Stimulated activated CD8-positive, alpha-beta memory T cell treated with anti-CD3 and anti-CD28 coated beads, Interleukin-2, amount 100 ng/mL, for 1 hour (primary cell): ENCODE measurements at places on chromosomes 4 and X.
A peak's percentile ranks its signal among the peaks of the same experiment; 100 is the strongest.

GRCh38 chrX:139581068-139581467 lies 50.5 kb downstream of the F9 start:
- DNase-seq = no peak

- no peak for DNase-seq
Measured at GRCh38 chrX:7110821-7111276, 36.7 kb upstream of the STS start.

DNA sequence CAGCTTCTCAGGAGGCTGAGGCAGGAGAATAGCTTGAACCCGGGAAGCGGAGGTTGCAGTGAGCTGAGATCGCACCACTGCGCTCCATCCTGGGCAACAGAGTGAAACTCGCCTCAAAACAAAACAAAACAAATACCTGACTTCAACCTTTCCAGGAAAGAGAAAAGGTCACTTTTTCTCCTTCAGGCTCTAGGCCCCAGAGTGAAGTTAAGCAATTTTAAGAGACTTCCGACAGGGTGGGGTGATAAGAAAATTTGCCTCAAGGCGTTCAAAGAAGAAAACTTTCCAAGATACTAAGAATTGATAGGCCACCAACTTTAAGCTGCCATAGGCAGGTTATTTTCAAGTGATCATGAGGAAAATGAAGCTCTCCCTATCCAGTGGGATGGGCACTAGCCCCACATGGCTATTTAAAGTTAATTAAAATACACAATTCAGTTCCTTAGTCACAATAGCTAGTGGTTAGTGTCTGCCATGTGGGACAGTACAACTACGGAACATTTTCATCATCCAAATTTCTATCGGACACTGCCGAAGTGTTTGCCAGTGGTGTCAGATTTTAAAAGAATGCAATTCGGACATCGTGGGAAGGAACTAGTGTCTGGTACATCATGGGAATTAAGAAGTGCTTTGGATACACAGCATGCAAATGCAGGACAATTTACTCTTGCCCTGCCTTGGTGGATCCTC lies 33.0 kb downstream of the SMS start:
- no peak for DNase-seq

DNA sequence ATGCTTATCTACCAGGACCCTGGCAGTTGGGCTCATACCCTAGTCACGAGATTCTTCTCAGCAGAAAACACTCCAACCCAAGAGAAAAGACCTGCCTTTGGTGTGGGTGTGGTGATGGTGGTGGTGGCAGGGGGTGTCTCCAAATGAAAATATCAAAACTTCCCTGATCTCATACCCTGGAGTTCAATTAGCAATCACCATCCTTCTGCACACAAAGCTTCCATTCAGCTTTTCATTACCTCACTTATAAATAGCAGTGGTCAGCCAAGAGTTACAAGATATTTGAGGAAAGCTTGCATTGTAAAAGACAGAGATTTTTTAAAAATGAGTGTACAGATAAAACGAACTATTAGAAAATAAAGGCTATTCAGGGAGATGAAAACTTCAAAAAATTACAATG lies 580.8 kb upstream of the MAGEB2 start:
- no peak for DNase-seq

- no peak for DNase-seq
Measured at GRCh38 chr4:119016636-119017035, 119.0 kb upstream of the MYOZ2 start.

DNA sequence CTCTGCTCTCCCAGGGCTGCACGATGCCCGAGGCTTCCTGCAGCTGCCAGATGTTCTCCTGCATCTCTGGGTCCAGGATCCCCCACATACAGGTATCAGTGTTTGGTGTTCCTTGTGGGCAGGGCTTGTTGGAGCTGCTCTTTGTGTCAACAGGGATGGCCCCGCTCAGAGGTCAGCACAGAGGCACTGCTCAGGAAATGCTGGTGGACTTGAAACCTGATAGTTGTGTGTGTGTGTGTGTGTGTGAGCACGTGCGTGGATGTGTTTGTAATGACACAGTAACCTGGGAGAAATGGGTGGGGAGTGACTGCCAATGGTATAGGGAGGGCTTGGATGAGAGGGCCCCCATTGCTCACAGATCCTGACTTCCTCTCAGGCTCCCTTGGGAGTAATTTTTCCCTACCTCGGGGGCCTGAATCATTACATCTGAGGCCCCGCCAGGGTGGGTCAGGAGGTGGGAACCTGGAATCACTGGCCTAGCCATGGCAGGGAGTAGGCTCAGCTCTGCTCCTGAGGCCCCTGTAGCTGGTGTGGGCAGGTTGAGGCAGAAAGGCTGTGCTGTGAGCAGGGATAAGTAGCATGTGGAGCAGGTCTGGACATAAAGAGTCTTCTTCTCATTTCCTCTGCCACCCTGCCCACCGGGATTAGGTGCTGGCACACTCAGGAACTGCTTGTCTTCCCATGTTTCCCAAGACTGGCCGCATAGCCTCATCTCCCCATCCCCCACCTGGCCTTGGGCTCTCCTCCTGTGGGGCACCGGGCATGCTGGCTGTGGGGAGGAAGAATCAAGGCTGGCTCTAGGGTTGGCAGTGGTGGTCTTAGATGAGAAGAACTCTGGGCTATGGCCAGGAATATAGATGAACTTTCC lies 2.5 kb upstream of the EFNB1 start:
- DNase-seq = no peak

GRCh38 chr4:7828011-7828720 lies 111.5 kb downstream of the AFAP1 start:
- peak; percentile 13 for DNase-seq

- DNase-seq = no peak
Measured at GRCh38 chrX:45233531-45233930, 32.9 kb upstream of the DIPK2B start.

- no peak for DNase-seq
Measured at GRCh38 chr4:2583092-2583491, 46.6 kb downstream of the FAM193A start.

GRCh38 chrX:17495052-17495451 lies 120.1 kb downstream of the NHS start:
- DNase-seq = no peak

- DNase-seq = no peak
Measured at GRCh38 chrX:10660171-10660570, 39.8 kb upstream of the MID1 start.

DNA sequence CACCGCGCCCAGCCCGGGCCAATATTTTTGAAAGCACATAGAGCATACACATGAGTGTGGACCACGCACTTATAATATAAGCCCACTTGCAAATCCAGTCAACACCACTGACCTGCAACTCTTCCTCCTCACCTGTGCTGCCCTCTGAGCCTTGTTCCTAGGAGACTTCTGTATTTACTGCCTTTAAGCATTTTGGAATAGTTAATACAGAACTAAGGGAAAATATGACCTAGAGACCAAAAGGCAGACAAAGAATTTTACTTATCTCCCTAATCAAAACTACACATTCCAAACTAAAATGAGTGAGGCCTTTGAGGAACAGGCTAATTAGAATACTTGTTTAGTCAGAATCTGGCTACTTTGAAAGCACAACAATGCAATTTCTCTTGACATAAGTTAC lies 89.1 kb downstream of the RELL1 start:
- no peak for DNase-seq

DNA sequence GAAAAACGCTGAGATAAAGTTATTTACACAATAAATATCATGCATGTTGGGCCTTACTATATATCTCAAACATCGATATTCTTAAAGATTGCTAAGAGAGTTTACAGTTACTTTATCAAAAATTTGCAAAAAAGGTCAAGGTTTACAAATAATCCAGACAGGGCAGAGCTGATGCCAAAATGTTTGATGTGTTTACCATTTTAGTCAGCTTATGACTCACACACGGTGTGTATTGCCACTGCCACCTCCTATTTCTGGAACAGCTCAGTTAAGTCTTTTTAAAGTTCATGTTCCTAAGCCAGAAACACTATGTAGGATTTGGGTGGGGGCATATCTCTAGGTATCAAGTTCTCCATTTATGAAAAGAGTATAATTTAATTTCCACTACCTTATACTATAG lies 580.6 kb downstream of the INPP4B start:
- DNase-seq = no peak

GRCh38 chr4:72744103-72744725 lies 175.2 kb upstream of the ADAMTS3 start:
- no peak for DNase-seq

GRCh38 chr4:177687117-177687516 lies 244.9 kb upstream of the AGA start:
- no peak for DNase-seq

DNA sequence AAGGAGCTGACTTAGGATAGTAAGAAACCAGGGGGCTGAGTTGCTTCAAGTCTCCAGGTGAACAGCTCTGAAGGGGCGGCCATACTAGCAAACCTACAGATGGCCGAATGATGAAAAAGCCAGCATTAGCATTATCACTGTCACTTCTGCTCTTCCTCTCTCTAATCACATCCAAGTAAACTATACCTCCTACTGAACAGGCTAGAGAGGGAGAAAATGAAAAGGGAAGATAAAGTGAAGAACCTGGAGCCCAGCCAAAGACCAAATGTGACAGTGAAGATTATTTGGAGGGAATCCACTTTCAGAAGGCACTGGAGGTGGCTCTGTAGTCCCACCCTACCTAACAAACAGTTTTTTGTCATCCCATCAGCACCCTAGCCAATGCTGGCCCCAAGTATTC lies 50.4 kb upstream of the PRPS1 start:
- no peak for DNase-seq

DNA sequence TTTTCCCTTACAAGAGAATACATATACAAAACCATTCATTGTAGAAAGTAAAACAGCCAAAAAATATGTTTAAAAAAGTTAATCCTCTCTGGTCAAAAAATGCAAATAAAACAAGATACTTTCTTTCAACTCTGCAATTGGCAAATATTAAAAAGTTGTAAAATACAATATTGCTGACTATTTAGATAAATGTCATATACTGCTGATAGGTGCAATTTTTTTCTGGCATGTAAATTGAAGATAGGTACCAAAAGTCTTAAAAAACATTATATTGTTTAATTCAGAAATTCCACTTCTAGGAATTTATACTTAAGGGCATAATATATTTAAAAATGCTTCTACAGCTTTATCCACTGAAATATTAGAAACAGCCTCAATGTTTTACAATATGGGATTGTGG lies 66.4 kb upstream of the TLL1 start:
- no peak for DNase-seq

GRCh38 chrX:119605464-119606279 lies 552 bp downstream of the NKRF start:
- DNase-seq = peak; percentile 16

DNA sequence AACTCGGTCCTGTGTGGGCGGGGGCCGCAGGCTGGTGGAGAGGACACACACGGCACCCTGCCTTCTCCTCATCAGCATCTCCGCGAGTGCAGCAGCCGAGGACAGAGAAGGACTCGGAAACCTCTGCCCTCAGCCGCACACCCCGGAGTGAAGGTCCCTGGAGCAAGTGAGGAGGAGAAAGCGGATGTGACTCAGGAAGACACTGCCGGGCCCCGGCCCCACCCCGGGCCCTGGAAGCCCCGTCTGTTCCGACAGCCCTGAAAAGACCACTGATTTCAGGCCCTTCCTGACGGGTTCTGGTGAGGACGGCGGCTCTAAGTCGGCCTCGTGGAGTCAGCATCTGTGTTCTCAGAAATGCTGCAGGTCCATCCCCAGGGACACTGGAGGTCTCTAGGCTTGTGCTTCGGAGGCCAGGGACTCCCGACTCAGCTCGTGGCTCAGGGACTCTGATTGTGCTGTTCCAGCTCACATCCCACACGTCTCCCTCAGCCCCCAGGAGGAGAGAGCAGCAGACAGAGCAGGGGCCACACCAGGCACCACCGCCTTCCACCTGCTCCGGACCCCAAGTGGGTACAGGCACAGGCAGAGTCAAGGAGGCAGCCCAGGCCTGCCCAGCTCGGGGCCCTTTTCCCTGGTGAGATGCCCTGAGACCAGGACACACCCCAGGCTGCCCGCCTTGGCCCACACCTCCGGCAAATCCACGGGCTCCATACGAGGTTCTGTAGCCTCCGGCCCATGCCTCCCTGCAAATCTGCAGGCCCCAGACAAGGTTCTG lies 134.5 kb upstream of the NKX1-1 start:
- DNase-seq = no peak

DNA sequence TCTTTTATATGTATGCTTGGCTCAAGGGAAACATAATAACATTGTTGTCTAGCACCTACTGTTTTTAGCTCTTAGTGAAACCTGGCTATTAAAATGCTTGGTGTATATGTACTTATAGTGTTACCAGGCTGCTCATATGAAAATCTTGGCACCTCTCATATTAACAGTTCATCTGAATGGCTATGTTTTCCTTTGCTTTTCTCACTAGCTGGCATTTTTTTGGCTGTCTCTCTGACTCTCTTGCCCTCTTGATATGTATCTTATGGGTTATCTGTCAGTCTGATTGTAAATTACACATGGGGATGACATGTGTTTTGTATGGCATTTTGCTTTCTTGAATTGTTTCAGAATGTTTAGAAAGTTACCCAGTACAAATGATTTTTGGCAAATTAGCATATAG lies 158.0 kb downstream of the ARHGAP24 start:
- DNase-seq = no peak

- no peak for DNase-seq
Measured at GRCh38 chr4:79049840-79050540, 110.8 kb upstream of the PAQR3 start.

DNA sequence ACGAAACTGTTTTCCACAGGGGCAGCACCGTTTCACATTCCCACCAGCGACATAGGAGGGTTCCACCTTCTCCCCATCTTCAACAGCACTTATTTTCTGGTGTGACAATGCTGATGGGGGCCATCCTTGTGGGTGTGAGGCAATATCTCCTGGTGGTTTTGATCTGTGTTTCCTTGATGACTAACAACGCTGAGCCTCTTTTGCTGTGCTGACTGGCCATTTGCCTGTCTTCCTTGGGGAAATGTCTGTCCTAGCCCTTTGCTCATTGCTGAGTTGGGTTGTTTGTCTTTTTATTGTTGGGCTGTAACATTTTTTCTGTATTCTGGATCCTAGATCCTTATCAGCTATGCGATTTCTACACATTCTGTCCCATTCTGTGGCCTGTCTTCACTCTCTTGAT lies 33.7 kb downstream of the ATP2B3 start:
- no peak for DNase-seq

GRCh38 chr4:57318703-57319102 lies 208.5 kb upstream of the IGFBP7 start:
- no peak for DNase-seq

DNA sequence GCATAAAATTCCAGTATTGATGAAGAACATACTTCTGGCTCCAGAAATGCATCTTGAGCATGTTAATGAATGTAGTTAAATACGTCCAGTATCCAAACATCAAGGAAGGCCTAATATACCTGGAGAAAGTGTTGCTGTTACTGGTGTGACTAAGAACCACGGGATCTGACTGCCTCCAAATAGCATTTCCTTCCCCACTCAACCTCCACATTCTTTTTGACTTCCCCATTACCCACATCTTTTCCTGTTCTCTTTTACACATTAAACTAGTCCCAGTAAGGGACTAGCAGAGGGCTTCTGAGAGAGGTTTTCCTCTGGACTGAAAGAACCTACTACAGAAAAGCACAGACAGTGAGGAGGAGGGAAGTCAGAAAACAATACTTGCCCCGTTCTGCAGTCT lies 482.8 kb upstream of the HTR2C start:
- no peak for DNase-seq

GRCh38 chrX:96538104-96538725 lies 146.4 kb upstream of the DIAPH2 start:
- no peak for DNase-seq

GRCh38 chr4:121648516-121648915 lies 48.3 kb downstream of the ANXA5 start:
- no peak for DNase-seq
